ENCODE measurements at places on chromosomes 1 and 21. TPM values are rescaled to one million over a fixed set of nuclear protein-coding genes. Genes with fewer than 3 reads are reported as not detected.

DNA sequence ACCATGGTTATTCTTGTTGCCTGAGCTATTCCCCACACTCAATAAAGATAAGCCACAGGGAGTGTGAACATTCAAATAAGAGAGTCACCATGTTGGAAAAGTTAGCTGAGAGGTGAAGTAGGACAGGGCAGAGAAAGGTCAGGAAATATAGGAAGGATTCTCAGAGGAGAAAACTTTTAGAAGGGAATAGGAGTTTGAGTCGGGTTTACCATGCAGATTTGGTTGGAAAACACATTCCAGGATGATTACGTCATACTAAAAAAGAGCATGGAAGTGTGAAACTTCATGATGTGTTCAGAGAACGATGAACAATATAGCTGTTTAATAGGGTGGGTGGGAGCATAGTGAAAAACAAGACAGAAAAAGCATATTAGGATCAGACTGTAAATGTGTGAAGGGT is 1125.3 kb upstream of the ADGRL2 start:
- DNase-seq = no peak

Gene SMIM1
- total RNA-seq = 4.3 TPM

- no peak for DNase-seq
Observed at GRCh38 chr1:27049100-27049499, 36.5 kb upstream of the TENT5B start.

DNA sequence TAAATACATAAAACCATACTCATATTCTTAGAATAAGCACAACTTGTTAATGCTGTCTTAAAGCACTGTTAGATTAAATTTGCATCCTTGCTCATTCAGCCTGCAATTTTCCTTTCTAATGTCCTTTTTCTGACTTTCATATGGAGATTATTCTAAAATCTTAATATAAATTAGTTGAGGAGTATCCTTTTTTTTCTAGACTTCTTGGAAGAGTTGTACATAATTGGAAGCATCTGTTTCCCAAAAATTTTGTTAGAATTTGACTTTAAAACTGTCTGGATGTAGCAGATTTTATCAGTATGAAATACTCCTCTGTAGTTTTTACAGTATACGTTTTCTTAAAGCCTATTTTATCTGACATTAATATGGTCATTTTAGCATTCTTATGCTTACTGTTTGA is 9.7 kb downstream of the KIFAP3 start:
- DNase-seq = no peak

- DNase-seq = no peak
Observed at GRCh38 chr1:51558375-51558924, 39.4 kb upstream of the EPS15 start.

Gene TNNI3K
- not detected for total RNA-seq

DNA sequence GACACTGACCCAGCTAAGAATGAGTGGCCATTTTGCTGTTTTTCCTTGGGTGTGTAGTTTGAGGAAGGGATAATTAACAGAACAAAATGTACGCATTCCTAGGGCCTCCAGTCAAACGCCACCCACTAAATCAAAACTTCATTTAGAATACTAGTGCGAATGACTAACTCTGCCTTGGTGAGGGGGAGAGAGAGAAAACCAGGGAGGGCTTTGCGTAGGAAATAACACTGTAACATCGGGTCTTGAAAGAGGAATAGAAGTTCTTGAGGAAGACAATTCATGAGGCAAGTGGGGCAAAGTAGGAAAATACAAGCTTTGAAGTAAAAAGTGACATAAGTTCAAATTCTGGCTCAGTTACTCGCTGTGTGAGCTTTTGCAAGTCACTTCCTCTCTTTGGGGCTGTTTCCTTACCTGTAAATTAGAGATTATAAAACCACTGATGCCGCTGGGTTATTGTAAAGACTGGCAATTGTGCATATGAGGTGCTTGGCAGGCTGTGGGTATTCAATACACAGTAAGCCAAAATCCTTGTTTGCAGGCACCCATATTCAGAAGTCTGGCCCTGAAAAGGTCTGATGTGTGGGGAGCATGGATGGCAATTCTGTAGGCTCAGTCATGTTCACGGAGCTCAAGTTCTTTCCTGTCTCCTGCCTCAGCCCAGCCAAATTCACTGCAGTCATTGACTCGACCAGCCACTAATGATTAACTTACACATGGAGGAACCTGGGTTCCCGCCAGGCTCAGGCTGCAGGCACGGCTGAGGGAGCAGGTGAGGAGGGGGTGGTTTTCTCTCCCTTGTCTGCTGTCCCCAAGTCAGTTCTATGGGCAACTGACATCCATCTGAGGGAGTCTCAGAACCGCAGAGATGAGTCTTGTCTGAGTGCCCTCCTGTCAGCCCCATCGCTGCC is 140.3 kb upstream of the CSF3R start:
- DNase-seq = no peak

- no peak for DNase-seq
Observed at GRCh38 chr1:23904748-23905357, 8.3 kb downstream of the CNR2 start.

- DNase-seq = no peak
Observed at GRCh38 chr1:183039985-183040447, 16.8 kb downstream of the LAMC1 start.

- no peak for DNase-seq
Observed at GRCh38 chr1:239987103-239987745, 104.5 kb upstream of the FMN2 start.

DNA sequence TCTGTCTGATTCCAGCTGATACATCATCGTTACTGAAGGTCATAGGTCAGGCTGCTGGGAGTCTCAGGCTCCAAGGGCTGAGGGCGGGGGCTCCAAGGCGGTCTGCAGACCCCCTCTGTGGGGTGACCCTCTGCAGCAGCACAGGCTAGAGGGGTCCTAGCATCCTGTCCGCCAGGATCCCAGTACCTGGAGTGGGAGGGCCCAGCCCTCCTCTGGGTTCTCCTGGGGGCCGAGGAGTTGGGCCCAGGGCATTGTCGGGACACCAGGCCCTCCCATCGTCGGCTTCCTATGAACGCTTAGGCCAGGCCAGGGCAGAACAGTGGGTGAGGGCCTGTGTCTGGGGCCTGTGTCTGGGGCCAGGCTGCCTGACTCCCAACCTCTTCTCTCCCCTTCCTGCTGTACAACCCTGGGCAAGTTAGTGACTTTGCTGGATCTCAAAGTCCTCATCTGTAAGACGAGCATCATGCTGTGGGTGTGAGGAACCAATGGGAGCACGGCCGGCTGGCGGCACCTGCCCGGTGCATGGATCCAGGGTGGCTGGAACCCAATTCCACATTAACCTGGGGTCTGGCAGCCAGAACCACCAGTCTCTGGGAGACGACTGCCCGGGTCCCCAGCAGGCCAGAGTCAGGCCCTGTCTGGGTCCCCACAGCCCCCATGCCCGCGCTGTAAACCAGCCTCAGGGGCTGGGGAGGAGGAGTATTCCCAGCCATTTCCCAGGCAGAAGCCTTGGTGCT is 56.2 kb upstream of the COL18A1 start:
- DNase-seq = no peak
